ENCODE measurements at places on chromosomes 13 and 19.

DNA sequence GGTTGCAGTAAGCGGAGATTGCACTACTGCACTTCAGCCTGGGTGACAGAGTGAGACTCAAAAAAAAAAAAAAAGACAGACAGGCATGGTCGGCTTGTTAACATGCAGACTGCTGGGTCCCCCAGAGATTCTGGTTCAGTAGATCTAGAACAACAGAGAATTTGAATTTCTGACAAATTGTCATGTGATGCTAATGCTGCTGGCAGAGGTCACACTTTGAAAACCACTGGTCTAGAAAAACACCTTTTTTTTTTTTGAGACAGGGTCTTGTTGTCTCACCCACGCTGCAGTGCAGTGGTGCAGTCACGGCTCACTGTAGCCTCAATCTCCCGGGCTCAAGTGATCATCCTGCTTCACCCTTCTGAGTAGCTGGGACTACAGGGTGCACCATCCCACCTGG, 7.7 kb upstream of the LRFN3 start:
- no peak for DNase-seq

DNA sequence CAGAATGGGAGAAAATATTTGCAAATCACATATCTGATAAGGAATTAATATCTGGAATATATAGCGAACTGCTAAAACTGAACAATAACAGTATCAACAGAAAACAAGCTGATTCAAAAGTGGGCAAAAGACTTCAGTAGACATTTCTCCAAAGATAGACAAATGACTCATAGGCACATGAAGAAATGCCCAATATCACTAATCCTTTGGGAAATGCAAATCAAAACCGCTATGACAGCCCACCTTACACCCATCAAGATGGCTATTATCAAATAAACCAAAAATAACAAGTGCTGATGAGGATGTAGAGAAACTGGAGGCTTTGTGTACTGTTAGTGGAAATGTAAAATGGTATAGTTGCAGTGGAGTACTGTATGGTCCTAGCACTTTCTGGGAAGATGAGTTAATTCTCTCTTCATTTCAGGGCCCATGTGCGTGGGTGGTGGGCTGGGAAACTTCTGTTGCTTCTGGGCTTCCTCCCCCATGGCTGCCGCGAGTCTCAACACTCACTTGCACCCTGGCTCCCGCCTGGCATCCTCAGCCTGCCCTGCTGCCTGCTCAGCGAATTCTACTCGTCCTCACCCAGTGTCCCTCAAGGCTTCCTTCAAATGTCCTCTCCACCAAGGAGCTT, 12.4 kb upstream of the GJA3 start:
- DNase-seq = no peak

DNA sequence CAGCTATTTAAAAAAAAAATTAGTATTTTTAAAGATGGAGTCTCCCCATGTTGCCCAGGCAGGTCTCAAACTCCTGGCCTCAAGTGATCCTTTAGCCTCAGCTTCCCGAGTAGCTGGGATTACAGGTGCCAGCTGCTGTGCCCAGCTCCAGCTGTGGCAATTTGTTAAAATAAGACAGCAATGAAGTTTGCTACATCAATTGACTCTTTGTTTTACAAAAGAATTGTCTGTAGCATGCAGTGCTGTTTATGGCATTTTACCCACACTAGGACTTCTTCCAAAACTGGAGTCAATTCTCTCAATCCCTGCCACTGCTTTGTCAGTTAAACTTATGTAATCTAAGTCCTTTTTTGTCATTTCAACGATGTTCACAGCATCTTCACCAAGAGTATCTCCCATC, 49.3 kb downstream of the NDFIP2 start:
- DNase-seq = no peak

- DNase-seq = no peak
Measured at GRCh38 chr19:14558370-14559066, 13.3 kb downstream of the NDUFB7 start.

- no peak for DNase-seq
Measured at GRCh38 chr19:14479975-14480699, 5.0 kb upstream of the PTGER1 start.

Measured in RPMI7951 (cell line).